ENCODE measurements at places on chromosomes 16 and 17. TPM values are rescaled to one million over a fixed set of nuclear protein-coding genes. Genes with fewer than 3 reads are reported as not detected.

Gene IGSF6
- total RNA-seq, result 12.2 TPM

- no peak for DNase-seq
Measured at GRCh38 chr17:78432226-78433012, 54.0 kb downstream of the PGS1 start.

GRCh38 chr17:78933025-78933958 lies 8.1 kb upstream of the TIMP2 start:
- DNase-seq, result no peak

DNA sequence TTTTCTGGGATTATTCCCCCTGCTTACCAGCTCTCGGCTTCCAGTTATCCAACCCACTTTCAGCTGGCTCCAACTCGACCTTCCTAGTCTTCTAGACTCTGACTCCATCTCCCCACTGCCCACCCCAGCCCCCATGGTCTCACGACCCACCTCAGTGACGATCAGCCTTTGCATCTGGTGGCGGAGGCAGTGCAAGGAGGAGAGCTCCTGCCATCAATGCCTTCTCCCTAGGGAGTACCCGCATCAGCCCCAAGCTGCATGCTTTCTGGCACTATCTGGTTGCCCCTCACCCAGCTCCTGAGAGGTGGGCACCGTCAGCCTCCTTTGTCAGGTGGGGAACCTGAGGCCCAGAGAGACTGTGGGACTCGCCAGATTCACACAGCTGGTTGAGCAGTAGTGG lies 72.6 kb upstream of the RPL38 start:
- DNase-seq, result no peak

Data from lung (tissue), 17 donors.